Dorsolateral prefrontal cortex (tissue), 122 donors: ENCODE measurements at places on chromosomes 7 and 10. TPM values are rescaled to one million over a fixed set of nuclear protein-coding genes. Genes with fewer than 3 reads are reported as not detected.

- DNase-seq = no peak
Measured at GRCh38 chr10:129035052-129035827, 431.8 kb upstream of the MGMT start.

DNA sequence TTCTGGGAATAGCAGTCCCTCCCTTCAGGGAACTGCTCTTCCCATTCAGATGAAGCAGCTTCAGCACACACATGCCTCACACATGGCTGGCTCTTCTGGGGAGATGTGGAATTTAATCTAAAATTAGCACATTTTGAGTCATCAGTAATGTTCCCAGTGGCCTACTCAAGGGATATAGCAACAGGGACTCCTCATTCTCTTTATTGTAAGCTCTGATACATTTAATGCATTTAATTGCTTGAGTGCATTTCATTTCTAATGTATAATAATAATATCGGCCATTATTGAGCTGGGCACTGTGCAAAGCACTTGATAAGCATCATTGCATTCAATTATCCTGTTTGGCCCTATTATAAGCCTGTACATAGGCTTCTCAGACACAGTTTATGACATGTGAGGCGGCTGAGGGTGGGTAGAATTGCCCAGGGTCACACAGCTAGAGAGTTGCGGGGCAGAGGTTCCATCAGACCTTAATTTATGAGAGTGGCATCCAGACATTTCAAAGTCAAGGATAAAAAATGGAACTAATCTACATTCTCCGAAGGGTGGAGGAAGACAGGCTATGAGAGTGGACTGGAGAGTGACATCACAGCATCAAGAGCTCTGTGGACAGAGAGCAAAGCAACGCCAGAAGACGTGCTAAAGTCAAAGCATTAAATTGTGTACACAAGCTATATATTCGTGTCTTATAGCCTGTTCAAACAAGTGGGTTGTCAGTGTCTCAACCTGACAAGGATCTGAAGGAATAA lies 76.8 kb downstream of the LANCL2 start:
- DNase-seq = no peak

- DNase-seq = no peak
Measured at GRCh38 chr7:119706608-119707007, 566.4 kb upstream of the KCND2 start.

SYT15 gene
- total RNA-seq = 2.4 TPM

GAD2 gene
- 48.9 TPM for total RNA-seq

GRCh38 chr7:31083210-31083786 lies 31.2 kb downstream of the ADCYAP1R1 start:
- no peak for DNase-seq

GRCh38 chr7:37054624-37055241 lies 330.4 kb upstream of the AOAH start:
- DNase-seq = no peak

MBL2 gene
- not detected for total RNA-seq

- DNase-seq = no peak
Measured at GRCh38 chr7:110621289-110621688, 469.6 kb upstream of the LRRN3 start.

CCT6A gene
- 69.2 TPM for total RNA-seq

GRCh38 chr7:33477719-33478480 lies 348.5 kb downstream of the BBS9 start:
- DNase-seq = no peak

CALHM3 gene
- total RNA-seq = 0.42 TPM
